Activated CD4-positive, alpha-beta T cell treated with anti-CD3 and anti-CD28 coated beads, Interleukin-2, amount 50 U/mL, for 24 hours (primary cell): ENCODE measurements at places on chromosomes 16 and 17.

DNA sequence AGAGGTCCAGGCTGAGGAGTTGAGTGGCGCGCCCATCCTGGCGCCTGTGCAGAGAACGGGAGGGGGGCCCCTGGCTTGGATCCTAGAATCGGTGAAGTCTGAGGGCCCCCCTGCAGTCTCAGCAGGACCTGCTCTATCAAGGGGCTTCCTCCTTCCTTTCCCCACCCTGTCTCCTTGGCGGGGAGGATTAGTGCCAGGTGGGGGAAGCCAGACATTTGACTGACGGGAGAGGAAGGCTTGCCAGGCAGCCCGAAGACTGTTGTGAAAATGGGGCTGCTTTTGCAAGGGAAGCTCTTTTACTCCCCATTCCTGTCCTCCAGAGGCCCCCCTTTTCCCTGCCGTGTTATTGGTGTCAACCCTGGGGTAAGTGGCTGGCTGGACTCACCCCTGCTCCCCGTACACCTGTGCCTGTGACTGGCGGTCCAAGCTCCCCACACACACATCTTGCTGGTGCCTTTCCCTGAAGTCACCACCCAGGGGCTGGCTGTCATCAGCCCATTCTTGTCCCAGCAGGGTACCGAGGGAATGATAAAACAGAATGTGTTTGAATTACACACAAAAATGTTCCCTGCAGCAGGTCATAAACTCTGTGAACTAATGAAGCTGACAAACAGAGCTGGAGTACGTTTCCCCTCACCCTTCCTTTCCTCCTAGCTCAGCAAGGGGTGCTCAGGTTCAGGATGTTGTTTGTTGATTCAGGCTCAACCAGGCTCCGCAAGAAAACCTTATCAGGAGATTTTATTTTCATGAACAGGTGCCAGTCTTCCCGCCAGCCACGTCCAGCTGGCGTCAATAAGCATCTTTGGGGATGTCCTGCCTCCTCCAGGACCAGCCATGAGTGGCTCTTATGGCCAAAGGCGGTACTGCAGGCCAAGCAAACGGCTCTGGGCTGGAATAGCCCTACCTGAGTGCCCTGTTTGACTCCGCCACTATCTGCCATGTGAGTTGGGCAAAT, 4.4 kb upstream of the ARMC7 start:
- no peak for DNase-seq

DNA sequence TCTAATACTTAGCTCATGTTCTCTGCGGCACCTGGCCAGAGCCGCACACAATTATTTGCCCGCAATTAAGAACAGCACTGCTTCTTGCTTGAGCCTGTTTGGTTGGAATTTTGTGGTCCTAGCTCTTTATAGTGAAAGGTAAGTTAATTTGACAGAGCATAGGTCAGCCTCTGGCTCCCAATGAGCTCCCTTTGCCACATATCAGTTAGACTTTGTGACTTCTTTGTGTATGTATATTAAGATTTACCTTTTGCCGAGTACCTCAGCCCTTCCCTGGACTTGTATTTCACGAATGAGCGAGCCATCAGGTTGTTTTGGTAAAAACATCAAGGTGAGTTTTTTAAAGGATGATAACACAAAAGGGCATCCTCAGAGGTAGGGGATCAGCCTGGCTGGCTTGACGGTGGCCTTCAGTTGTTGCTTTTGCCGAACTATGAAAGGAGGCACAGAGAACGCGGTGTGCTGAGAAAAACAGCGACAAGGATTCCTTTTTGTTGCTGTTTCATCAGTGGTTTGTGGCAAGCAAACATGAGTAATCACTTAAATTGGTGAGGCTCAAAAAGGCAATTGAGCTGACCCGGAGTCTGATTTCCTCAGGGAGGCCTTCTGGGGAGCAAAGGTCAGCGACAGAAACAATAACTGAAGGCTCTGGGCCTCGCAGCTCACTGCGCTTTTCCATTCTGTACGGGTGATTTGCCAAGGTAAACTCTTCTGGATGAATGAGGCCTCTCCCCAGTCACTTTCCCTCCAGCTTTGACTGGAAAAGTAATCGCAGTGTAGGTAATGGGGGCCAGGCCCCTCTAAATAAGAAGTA, 163.6 kb downstream of the HS3ST3A1 start:
- DNase-seq = no peak

- DNase-seq = peak; percentile 81
Observed at GRCh38 chr17:41647940-41648410, 23.6 kb upstream of the KRT17 start.

GRCh38 chr16:67552476-67552875, 9.8 kb upstream of the CTCF start:
- DNase-seq = no peak

- DNase-seq = peak; percentile 35
Observed at GRCh38 chr17:17119533-17119932, 77.3 kb downstream of the MPRIP start.

DNA sequence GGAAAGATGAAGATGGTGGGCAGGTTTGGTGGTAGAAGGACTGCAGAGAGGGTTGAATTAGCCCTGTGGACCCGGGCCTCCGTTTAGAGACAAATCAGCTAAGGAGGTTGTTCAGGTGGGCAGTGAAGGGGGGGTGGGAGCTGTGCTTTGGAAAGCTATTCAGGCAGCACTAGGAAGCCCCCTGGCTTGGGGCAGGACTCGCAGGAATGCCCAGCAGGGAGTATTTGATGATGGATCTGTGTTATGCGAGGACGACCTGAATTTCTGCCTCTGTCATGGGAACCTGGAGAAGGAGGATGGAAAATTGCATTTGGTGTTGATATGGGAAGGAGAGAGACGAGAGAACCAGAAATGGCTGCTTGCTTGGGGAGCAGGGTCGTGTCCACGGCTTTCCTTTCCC, 3.5 kb downstream of the SPDYE4 start:
- DNase-seq = no peak

DNA sequence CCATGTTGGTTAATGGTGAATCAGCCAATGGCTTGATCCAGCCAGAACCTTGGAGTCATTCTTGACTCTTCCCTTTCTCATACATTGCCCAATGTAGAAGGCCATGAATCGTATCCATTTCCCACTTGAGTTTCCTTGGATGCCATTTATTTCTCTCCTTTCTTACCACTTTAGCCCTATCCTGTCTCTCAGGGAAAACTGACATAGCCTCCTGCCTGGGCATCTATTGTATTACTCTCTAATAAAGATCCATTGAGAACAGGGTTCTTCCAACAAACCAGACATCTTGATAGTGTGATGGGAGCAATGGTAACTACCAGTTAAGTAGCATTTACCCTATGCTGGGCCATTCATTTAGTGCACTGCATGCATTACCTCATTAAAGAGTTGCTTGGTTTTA, 104.2 kb upstream of the CDH11 start:
- DNase-seq = no peak

GRCh38 chr16:87437911-87438610, 45.9 kb downstream of the MAP1LC3B start:
- no peak for DNase-seq

GRCh38 chr16:66228792-66229191, 137.7 kb upstream of the CDH5 start:
- DNase-seq = no peak

DNA sequence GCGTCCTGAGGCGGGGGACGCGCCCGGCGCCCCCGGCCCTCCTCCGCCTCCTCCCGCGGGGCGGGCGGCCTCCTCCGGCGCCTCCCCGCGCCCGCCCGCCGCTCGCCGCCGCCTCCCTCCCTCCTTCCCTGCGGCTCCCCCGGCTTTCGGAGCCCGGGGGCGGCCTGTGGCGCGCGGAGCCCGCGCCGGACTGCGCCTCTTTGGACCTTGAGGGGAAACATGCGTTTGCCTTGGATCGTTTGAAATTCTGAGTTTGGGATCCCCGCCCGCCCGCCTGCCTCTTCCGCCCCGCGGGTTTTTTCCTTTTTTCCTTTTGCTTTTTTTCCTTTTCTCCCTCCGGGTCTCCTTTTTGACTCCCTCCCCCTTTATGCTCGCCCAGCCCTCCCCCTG, 390 bp downstream of the ZNRF1 start:
- DNase-seq = no peak

GRCh38 chr16:28931801-28932225, at the start of gene CD19:
Gene CD19, plus strand, starts transcription at chr16:28931971. Its CDS starts 30 bp downstream, at chr16:28932001.
- no peak for DNase-seq

DNA sequence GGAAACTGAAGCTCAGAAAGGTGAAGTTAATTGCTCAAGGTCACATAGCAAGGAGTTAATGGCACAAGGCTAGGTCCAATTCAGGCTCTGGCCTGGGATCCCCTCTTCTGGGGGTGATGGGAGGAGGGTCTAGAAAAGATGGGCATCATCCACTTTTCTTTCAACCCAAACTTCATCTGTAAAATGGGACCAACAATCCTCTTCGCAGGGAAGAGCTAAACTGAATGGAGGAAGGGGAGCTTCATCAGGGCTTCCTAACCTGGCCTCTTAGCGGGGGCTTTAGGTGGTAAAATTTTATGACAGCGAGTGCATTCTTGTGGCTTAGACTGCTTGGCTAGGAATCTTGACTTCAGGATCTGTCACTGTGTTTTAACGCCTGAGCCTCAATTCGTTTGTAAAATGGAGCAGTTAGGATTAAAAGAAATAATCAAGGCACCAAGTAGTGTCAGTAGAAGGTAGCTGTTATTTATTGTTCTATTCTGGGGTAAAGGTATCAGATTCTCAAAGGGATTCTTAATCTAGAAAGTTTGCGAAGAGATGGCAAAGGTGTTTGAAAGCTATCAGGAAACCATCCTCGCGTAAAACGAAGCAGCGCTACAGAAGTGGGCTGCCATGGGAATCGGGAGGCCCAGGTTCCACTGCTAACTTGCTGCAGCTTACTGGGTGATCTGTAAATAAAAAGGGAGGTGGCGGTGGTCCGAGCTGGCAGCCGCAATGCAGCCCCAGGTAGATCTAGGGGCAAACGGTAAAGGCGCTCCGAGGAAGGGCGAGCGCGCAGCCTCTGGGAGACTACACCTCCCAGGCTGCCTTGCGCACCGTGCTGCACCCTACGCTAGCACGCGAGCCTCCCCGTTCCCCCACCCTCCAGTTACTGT, 1.5 kb upstream of the SRCAP start:
- no peak for DNase-seq

GRCh38 chr16:84614623-84614967, 3.3 kb downstream of the COTL1 start:
- DNase-seq = no peak

DNA sequence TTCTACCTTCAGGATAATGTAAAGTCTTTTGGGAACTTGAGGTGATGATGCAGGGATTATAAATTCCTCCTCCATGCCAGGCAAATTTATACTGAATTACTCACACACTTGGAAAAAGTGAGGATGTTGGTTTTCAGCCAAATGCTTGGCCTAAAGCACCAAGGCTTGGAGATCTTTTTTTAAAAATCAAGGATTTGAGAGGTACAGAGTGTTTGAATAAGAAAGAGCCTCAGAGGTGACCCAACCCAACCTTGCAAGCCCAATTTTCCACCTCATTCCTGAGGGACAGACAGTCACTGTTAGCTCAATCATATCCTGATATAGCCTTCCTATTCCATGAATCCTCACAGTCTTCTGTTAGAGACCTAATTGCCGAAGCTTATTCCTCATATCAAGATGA, 14.0 kb downstream of the GRIN2A start:
- DNase-seq = no peak

GRCh38 chr16:85715169-85716021, 26.6 kb upstream of the GINS2 start:
- no peak for DNase-seq

DNA sequence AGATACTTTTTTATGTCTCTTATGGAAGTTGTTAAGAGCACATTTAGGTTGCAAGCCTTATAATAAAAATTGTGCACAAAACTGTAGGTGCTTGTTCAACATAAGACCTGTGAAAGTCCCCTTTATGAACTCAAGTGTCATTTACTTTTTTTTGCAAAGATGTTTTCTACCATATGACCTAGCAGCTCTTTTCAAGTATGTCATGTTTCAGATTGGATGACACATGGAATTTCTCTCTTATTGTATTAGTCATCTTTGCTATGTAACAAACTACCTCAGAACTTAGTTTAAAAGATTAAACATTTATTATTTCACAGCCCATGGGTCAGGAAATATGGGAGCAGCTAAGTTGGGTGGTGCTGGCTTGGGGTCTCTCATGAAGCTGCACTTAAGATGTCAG, 57.9 kb downstream of the PHKB start:
- DNase-seq = no peak

DNA sequence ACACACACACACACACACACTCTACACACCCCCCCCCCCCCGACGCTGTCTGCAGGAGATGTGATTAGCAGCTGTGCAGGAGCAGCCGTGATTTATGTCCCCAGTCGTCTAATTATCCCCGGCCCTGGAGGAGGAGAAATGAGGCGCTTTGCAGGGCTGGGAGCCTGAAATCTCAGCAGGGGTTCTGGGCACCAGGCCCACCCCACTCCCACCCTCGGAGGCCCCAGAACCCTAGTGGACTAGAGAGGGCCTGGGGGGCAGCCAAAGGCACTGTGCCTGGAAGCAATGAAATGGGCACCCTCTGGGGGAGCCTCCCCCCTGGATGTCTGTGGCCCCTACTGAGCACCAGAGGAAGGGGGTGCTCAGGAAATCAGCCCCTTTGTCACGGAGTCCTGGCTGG, 134.2 kb upstream of the CIBAR2 start:
- DNase-seq = no peak
